NCI-H1417 treated with DMSO at 0.1 percent for 48 hours (cell line): ENCODE measurements at places on chromosomes 2 and 18.

DNA sequence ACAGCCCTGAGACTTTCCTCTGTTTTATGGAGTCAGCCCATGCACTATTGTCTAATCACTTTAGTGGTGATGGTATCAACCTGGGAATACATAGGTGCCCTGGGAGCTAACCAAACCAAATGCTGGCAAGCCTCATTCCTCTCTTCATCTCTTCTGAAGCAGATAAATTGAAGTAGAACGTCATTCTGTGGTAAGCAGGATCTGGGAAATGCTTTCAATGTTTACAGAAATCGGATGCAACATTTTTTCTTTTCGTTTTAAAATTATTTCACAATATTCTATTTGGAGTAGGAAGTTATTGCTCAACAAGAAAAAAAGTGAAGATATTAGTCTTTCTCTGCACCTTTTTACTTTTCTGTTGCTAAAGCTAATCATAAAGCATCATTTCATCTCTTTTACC is 114.2 kb downstream of the RBMS1 start:
- DNase-seq, result no peak

DNA sequence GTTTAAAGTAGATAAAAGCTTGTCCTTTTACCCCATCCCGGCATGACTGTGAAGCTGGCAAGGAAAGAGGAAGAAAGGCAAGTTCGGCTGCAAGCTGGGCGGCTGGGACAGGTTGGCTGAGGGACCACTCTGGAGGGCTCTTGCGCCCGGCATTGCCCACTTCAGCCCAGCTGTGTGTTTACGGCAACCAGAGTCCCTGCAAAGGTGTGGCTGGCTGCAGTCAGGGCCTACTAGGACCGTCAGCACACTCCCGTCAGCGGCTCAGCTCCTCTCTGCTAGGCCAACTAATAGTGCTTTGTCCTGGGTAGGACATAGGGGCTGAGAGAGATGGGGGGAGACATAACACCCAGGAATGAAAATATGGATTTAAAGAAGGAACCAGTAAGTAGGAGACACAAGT is 11.7 kb upstream of the SAP130 start:
- no peak for DNase-seq

DNA sequence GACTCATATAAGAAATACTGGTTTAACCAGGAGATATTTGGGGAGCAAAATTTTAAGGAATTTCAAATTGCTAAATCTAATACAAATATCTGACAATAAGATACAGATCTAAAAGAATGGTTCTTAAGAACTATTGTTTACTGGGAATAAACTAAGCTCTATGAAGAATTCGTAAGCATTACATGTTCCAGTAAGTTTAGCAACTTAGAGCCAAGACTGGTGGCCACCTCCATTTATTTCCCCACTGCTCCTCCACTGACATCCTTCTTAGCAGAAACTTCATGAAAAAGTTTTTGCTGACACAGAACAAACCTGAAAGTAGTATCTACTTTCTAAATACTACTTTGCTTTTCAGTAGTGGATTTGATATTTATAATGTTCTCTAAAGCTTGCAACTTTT is 83.0 kb downstream of the ACSL3 start:
- no peak for DNase-seq

GRCh38 chr2:40087434-40087833 is 308.4 kb upstream of the THUMPD2 start:
- DNase-seq, result no peak

GRCh38 chr2:41934329-41934958 is 113.4 kb upstream of the PKDCC start:
- no peak for DNase-seq

DNA sequence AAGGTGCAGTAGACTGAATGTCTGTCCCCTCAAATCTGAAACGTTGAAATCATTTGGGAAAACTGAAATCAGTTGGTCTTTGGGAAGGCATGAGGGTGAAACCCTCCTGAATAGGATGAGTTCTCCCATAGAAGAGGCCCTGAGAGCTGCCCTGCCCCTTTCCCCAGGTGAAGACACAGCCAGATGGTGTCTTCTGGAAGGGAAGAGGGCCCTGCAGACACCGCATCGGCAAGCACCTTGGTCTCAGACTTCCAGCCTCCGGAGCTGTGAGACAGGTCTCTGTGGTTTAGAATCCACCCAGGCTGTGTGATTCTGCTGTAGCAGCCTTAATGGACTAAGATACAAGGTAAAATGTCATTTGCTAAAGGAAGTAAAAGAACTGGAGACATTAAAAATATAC is 42.1 kb upstream of the SNTG2 start:
- no peak for DNase-seq

GRCh38 chr2:10022041-10022421 is 21.3 kb upstream of the KLF11 start:
- DNase-seq, result no peak

DNA sequence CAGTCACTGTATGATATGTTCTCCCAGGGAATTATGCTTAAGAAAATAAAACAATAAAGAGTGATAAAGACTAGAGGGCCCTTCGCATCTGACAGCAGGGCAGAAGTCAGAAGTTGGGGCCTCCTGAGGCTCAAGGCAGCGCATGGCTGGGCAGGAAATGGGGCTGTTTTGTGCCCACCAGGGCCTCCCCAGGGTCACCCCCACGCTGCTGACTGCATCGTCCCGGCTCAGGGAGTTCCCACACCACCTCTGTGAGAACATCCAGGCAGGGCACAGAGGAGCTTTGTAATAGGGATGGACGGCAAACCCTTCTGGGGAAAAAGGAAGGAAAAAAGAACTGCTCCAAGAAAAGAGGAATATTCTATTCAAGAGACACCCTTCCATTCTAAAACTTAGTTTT is 41.2 kb downstream of the PAX3 start:
- DNase-seq, result no peak

GRCh38 chr2:234495251-234496054 is 1.4 kb downstream of the ARL4C start:
- DNase-seq, result no peak

DNA sequence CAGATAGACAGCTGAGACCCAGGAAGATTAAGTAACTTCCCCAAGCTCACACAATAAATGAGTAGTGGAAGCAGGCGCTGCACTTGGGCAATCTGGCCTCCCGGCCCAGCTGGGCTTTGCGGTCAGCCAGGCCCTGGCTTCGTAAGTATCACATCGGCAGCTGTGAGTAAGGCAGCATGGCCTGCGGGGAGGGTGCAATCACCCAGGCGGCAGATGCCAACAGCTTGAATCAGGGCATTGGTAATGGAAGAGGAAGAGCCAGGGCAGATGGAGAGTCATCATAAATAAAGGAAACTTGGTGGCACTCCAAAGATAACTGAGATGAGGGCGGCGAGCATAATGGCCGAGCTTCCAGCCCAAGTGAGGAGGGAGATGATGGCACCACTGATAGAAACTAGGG is 217.9 kb upstream of the PID1 start:
- DNase-seq, result no peak

GRCh38 chr2:99072551-99072950 is 69.0 kb upstream of the C2orf15 start:
- DNase-seq, result no peak

- no peak for DNase-seq
Measured at GRCh38 chr2:213443921-213444320, 159.7 kb downstream of the SPAG16 start.

DNA sequence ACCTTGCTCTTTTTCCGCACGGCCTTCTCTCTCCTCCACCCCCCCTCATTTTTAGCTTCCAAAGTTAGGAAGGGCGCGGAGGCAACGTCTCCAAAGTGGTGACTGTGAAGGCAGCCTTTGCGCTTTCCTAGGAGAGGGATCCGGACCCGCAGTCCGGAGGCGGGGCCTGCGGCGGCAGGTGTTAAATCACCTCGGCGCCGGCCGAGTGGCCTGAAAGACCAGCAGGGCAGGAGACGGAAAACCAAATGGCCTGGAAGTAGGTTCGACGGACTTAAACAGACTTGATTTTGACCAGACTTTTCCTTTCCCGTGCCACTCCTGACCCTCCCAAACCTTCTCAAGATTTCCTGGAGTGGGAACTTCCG is 615 bp downstream of the GORASP2 start:
- DNase-seq, result no peak

DNA sequence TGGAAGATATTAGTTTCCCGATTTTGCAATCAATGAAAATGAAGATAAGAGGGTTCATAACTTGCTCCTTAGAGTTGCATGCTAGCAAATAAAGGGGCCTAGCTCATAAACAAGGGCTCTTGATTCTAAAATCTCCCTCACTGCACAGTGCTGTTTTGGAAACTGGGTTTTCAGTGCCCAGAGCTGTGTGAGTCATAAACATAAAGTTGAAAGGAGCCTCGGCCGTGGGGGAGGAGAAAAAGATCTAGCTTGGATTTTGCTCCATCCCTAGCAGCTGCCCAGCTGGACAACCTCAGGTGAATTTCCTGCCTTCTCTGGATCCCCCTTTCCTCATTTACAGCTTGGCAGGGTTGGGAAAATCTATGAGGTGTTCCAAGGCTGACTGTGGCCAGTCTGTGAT is 42.5 kb downstream of the LYPD1 start:
- DNase-seq, result no peak

DNA sequence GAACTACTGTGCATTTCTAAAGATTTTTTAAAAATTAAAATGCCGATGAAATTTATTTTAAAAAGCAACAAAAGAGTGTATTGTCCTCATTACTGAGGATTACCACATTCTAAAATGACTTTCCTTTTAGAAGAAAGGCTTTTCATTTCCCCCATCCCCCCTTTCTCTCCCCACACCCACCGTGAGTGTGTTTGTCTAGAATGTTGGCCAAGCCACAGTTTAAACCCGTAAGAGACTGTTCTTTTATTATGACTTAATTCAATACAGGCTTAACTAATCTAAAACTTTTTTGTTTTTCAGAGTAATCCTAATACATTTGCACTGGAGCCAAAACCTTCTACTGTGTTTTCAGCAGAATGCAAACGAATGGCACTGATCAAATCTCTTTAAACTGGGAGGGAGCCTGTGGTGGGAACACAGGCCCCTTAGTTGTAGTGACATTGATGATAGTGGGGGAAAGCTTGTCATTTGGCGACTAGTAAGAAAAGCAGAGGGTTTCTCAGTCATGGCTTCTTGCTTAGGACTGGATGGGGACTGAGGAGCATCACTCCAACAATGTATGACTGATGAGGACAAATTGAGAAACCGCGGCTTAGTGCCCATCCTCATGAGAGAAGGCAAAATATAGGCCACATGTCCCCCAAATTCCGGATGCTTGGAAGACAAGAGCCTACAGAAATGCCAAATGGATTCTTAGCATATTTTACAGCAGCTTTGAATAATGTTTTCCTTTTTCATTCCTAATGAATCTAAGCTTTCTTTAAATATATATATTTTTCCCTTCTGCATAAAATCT is 154.0 kb upstream of the SMIM21 start:
- no peak for DNase-seq

- peak; percentile 89 for DNase-seq
Measured at GRCh38 chr2:64214281-64215115, 70.3 kb upstream of the PELI1 start.

GRCh38 chr2:46771309-46771708 is 144.3 kb downstream of the MCFD2 start:
- no peak for DNase-seq

- DNase-seq, result no peak
Measured at GRCh38 chr2:53777134-53777533, 9.5 kb downstream of the CHAC2 start.

DNA sequence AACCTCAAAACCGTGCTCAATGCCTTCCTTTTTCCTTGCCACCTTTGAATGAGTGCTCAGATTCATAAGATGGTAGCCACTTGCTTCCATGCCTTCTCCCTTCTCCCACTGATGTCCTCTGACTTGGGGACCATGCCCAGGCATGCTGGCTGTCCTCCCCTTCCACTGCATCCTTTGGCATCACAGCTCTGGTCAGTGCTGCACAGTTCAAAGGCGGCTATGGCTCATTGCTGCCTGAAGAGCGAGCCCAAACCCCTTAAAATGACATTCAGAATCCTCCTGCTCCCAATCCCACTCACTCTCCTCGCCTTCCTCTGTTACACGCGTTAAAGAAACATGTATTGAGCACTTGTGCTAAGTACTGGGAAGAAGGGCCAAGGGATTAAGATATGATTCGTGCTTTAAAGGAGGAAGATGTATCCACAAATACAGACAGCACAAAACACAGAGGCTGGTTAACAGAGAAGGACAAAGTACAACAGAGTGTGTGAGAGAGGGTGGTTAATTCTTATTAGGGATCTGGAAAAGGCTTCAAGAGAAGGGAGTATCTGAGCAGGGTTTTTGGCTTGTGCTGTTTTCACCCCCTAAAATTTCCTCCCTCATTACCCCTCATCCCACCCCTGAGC is 81.8 kb downstream of the CERKL start:
- no peak for DNase-seq

DNA sequence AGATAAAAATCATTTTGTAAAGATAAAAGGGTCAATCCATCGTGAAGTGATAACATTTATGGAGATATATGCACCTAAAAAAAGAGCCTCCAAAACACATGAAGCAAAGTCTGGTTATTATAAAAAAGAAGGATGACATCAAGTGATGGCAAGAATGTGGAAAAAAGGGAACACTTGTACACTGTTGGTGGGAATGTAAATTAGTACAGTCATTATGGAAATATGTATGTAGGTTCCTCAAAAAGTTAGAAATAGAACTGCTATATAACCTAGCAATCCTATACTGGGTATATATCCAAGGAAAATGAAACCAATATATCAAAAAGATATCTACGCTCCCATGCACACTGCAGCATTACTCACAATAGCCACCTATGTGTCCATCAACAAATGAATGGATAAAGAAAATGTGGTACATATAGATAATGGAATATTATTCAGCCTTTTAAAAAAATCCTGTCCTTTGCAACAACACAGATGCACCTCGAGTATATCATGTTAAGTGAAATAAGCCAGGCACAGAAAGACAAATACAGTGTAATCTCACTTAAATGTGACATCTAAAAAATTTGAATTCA is 28.9 kb downstream of the ABCB11 start:
- no peak for DNase-seq

DNA sequence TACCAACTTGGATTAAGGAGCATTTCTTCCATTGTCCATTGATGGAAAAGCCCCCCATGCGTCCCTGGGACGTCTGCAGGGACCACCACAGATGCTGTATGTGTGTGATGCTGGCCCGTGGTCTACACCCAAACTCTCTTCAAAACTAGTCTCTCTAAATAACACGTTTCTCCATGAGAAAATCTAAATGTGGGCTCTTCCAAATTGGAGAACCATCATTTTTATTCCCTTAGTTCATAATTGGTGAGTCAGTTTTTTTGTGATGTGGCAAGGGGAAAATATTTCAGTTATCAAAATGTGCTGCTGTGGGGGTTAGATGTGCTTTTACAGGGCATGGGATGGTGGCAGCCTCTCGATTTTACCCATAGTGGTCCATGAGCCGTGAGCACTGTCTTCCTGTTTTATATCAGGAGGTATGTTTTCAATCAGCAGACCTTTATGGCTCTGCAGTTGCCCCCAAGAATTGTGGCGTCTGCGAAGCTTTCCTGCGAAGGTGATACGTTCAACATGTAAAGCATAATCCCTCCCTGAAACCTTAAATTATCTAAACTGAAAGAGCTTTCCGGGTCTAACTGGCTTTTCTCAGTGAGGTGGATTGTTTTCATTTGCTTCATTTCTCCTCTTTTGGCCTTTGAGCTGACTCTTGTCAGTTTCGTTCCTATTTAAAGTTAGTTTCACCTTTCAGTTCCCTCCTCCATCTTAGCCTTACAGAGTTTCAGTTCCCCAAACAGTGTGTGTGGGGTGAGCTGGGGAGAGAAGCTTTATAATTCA is 78.4 kb downstream of the SETBP1 start:
- DNase-seq, result no peak
